ENCODE measurements at places on chromosomes 1 and 21.

- DNase-seq, result no peak
These were observed 35.4 kb downstream of the PTPRU start for GRCh38 chr1:29271724-29272123.

GRCh38 chr1:119714583-119714982, 2.8 kb downstream of the PHGDH start:
- no peak for DNase-seq

DNA sequence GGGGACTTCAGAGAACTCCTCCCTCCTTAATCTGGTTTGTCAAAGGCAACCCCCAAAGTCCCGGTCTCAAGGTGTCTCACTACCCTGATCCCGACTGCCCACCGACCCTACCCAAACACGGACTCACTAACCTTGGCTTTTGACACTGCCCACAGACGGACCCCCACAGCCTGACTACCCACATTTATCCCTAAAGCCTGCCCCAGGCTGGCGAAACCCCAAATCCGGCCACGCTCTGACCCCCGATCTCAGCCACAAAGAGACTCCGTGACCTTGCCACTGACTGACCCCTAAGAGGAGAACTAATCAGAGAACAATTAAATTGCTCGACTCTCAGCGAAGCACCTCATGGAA, 5.2 kb downstream of the ID3 start:
- no peak for DNase-seq

GRCh38 chr1:9233241-9233941, 1.2 kb upstream of the H6PD start:
- no peak for DNase-seq

All from OCI-LY7 (cell line).